Lung (tissue), 17 donors: ENCODE measurements at places on chromosomes 16 and 17.

DNA sequence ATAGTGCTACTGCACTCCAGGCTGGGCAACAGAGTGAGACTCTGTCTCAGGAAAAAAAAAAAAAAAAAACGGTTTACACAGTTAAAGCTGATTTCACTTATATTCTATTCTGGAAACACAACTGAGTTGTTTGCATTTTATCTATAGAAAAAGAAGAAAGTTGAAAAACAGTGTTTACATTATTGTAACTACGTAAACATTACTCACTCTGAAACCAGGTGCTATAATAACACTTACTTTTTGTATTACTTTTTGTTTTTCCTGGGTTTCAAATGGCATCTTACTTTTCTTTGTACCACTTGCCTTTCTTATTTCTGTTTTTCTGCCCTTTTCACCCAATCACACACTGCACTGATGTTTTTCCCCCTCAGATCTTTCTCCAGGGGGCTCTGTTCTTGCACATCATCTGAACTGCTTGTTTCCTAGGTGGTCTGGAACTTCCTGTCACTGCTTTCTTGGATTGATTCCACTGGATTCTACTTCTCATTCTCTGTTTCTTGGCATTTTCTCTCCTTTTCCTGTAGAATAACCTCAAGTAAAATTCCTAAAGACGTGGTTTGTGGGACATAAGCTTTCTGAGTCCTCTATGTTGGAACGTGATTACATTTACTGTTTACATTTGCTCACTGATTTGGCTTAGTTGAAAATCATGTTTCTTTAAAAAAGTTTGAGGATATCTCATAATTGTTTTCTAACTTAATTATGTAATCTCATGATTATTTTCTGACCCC, 142.1 kb downstream of the HS3ST3B1 start:
- DNase-seq: peak; percentile 87

DNA sequence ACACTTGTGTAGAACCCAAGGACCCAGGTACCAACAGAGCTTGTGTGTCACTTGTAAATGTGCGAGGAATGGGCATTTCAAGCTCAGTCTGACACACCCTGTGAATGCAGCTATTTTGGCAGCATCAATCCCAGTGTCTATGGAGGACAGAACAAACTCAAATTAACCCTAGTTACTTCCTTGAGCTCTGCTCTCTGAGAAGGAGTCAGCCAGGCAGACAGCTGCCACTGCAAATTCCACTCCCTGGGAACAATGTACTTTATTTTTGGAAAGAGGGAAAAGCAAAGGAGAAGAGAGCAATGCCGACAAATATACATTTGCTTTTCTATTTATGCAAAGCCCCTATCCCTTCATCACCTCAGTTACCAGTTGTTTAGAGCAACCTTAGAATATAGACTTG, 48.4 kb upstream of the NOG start:
- no peak for DNase-seq

- DNase-seq: no peak
Observed at GRCh38 chr16:1583180-1583579, 28.7 kb downstream of the IFT140 start.

GRCh38 chr16:88468275-88469129, 15.4 kb downstream of the ZFPM1 start:
- DNase-seq: peak; percentile 52

GRCh38 chr17:13490427-13490826, 111.3 kb downstream of the HS3ST3A1 start:
- DNase-seq: no peak

- DNase-seq: no peak
Observed at GRCh38 chr16:22267764-22268163, 29.4 kb upstream of the POLR3E start.

DNA sequence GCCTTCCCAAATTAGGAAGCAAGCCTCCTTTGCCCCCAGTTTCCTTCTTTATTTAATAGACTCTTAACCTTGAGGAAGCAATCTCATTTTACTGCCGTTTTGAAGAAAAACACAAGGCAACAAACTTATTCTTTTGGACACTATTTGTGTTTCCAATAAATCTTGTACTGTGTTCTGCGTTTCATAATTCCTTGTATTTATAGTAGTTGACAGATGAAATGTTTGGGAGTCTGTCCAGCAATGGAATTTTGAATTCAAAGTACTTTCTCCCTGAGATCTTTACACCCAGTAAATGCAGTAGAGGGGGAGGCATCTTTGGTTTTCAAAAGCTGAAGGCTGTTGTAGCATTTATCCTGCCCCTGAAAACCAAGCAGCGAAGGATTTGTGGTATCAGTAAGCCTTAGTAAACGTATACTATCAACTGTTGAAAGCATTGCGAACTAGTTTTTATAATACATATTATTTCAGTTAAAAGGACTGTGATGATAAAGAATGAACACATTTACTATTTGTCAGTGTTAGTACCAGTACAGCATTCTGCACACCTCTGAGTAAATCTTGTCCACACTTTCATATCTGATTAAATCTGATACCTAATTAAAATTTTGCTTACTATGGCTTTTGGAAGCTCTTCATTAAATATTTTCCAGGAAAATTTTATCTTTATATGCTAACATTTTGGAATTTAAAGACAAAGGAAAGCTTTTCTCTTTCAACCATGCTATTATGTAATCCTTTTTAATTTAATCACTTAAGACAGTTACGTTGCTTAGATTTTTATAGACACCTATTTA, 83.1 kb downstream of the TNRC6C start:
- peak; percentile 94 for DNase-seq

GRCh38 chr16:6753553-6753952, 579.1 kb upstream of the RBFOX1 start:
- DNase-seq: no peak

GRCh38 chr17:51351890-51352289, 91.5 kb downstream of the UTP18 start:
- peak; percentile 98 for DNase-seq

DNA sequence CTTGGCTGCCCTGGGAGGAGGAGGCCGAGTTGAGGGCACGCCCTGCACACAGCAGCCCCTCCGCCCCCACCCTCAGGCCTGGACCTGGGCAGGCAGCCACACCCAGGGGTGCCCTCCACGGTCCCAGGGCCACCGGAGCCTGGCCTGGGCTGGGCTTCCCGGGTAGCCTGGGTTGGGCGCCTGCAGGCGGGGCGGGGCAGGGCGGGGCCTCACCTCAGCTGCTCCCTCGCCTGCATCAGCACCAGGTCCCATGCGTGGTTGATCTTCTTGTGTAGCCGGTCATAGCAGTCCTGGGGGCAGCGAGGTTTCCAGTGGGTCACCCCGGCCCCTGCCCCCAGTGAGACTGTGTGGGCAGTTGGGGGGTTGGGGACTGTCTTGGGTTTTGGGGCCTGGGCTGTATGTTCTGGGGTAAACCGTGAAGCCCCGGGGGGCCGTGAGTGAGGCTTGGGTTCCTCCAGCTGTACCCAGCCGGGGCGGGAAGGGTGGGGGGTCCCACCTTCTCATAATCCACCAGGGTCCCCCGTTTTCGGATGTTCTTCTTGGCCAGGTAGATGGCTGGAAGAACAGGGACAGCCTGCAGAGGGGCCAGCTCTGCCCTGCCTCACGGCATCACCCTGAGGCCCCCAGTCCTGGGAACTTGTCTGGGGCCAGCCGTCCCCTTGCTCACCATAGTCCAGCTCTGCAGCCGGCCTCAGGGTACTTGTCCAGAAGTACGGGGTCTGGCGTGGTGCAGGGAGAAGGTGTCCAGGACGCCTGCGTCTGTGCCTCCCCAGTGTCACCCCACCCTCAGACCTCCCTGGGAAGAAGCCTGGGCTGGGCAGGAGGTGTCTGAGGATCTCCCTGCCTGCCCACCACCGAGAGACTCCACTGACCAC, 2.0 kb downstream of the RGS11 start:
- no peak for DNase-seq

DNA sequence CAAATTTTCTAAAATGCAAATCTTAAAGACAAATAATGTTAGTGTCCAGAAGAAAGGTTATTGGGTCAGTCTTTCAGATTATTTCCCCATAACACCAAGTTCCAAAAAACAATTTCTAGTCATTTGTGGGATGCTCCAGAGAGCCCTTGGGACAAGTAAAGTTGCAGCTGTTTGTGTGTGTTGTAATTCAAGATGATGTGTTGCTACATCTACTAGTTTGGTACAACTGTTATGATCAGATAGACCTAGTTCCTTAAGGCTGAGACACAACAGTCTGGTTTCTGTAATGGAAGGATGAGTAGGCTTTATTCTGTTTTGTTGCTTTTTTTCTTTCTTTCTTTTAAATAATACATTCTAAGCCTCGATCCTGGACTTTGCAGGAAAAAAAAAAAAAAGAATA, 41.9 kb downstream of the PIGL start:
- peak; percentile 63 for DNase-seq

GRCh38 chr16:53829186-53829747, 125.3 kb downstream of the FTO start:
- no peak for DNase-seq

DNA sequence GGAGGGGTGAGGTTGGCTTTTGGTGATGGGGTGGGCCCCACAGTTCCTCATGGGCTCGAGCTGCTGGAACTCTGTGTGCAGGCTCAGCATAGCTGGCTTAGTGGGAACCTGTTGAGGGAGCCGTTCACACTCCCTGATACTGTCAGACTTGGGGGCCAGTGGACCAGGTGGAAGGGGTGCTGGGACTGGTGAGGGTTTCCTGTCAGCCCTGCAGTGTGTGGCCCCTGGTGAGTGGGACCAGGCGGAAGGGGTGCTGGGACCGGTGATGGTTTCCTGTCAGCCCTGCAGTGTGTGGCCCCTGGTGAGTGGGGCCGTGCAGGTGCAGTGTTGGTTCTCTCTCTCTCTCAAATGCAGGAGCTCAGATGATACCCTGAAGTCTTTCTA, 45.1 kb upstream of the ZNF750 start:
- no peak for DNase-seq

DNA sequence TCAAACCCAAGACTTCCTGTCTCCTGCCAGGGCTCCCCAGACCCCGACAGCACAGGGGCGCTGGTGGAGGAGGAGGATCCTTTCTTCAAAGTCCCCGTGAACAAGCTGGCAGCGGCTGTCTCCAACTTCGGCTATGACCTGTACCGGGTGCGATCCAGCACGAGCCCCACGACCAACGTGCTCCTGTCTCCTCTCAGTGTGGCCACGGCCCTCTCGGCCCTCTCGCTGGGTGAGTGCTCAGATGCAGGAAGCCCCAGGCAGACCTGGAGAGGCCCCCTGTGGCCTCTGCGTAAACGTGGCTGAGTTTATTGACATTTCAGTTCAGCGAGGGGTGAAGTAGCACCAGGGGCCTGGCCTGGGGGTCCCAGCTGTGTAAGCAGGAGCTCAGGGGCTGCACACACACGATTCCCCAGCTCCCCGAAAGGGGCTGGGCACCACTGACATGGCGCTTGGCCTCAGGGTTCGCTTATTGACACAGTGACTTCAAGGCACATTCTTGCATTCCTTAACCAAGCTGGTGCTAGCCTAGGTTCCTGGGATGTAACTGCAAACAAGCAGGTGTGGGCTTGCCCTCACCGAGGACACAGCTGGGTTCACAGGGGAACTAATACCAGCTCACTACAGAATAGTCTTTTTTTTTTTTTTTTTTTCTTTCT, 8.1 kb downstream of the SERPINF1 start:
- peak; percentile 81 for DNase-seq

DNA sequence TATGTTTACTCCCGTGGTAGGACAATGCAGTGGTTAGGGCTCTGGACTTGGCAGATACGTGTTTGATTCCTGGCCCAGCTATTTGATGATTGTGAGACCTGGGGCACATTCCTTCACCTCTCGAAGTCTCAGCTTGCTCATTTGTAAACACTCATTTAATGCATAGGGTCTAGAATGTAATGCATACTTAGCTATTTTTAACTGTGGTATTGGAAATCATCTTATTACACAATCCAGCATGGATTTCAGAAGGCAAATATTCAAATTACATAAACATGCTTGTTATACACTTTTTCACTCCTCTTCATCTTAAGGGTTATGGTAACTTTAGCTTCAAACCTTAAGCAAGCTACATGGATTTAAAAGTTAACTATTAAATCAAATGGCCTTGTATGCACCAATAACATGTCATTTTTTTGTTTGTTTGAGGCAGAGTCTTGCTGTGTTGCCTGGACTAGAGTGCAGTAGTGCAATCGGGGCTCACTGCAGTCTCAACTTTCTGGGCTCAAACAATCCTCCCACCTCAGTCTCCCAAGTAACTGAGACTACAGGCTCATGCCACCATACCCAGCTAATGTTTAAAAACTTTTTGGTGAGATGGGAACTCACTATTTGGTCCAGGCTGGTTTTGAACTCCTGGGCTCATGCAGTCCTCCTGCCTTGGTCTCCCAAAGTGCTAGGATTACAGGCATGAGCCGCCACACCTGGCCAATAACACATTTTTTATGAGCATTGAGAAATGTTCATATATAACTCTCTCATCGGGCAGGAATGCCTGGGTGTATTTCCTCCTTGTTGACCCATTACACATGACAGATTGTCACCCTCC, 52.5 kb downstream of the VAT1L start:
- peak; percentile 77 for DNase-seq

GRCh38 chr16:77116856-77117255, 74.1 kb upstream of the MON1B start:
- no peak for DNase-seq

- peak; percentile 15 for DNase-seq
Observed at GRCh38 chr16:80993307-80993706, 13.4 kb downstream of the CMC2 start.

GRCh38 chr17:40355123-40355803, 9.3 kb downstream of the GJD3 start:
- DNase-seq: peak; percentile 70

DNA sequence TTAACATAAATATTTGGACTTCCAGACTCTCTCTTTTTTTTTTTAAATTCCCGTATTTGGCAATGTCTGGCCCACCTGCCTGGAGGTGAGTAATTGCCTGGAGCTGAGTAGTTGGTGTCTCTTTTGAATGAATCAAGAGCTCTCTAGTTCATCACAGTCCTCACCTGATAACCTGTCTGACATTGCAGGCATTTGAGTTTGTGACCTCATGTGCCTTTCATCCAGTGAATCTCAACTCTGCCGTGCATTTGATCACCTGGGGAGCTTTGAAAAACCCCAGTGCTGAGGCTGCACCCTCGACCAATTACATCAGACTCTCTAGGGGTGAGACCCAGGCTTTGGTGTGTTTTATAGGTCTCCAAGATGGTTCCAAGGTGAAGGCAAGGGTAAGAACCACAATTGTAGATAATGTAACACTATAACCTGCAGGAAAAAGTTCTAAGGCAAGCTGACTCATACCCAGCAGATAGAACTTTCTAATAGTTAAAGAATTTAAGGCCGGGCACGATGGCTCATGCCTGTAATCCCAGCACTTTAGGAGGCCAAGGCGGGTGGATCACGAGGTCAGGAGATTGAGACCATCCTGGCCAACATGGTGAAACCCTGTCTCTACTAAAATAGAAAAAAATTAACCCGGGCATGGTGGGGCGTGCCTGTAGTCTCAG, 24.5 kb upstream of the HS3ST2 start:
- DNase-seq: no peak
